AG04450 (cell line): ENCODE measurements at places on chromosomes 1 and 21.

- no peak for DNase-seq
These were observed 1097.8 kb downstream of the TTLL7 start for GRCh38 chr1:82901118-82901517.

DNA sequence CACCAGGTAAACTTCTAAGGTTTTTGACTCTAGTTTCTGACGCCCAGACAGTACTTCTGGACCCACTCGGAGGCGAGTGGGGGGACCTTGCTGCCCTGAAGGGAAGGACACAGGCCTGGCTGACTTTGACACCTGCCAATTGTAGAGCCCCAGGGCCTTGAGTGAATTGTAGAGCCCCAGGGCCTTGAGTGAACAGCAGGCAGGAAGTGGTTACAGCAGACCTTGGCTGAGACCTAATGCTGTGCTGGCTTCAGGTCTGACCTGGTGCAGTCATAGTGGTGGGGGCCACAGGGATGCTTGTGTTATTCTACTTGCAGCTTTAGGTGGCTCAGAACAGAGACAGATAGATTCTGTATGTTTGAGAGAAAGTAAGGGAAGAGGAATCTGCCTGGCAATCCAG, 344.3 kb downstream of the DUSP10 start:
- DNase-seq: no peak

DNA sequence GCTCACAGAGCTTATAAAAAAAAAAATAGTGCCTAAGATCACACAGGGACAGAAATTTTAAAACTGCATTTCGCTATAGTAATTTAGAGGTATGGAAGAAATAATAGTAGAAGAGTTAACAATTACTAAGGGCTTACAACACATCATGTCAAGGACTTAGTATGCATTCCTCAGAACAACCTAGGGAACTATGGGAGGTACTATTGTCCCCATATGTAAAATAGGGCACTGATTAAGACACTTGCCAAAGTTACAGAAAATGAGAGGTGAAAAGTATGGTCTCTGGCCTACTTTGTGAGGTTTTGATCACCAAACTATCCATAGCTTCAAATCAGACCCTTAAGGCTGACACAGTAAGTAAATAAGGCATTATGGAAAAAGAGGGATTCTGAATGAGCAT, 4.7 kb downstream of the FRRS1 start:
- DNase-seq: no peak

- no peak for DNase-seq
These were observed 229.7 kb upstream of the TMEM51 start for GRCh38 chr1:14923727-14924452.

GRCh38 chr1:114715952-114716303, 643 bp downstream of the NRAS start:
- DNase-seq: no peak

DNA sequence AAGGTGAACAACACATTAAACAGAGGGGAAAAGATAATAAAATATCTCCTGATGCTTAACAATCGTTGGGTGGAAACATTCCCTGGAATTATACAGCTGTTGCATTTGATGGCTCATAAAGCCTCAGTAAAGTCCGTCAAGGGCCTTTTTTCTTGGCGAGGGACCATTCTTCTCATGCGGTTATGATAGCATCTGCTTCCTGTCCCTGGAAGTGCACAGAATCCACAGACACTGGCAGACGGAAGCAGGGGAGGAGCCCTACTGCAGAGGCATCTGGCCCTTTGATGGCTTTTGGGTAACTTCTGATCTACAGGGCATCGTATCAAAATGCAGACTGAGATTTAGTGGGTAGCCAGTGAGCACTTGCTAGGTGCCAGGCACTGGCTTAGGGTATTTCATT, 286.9 kb downstream of the KIF26B start:
- no peak for DNase-seq

DNA sequence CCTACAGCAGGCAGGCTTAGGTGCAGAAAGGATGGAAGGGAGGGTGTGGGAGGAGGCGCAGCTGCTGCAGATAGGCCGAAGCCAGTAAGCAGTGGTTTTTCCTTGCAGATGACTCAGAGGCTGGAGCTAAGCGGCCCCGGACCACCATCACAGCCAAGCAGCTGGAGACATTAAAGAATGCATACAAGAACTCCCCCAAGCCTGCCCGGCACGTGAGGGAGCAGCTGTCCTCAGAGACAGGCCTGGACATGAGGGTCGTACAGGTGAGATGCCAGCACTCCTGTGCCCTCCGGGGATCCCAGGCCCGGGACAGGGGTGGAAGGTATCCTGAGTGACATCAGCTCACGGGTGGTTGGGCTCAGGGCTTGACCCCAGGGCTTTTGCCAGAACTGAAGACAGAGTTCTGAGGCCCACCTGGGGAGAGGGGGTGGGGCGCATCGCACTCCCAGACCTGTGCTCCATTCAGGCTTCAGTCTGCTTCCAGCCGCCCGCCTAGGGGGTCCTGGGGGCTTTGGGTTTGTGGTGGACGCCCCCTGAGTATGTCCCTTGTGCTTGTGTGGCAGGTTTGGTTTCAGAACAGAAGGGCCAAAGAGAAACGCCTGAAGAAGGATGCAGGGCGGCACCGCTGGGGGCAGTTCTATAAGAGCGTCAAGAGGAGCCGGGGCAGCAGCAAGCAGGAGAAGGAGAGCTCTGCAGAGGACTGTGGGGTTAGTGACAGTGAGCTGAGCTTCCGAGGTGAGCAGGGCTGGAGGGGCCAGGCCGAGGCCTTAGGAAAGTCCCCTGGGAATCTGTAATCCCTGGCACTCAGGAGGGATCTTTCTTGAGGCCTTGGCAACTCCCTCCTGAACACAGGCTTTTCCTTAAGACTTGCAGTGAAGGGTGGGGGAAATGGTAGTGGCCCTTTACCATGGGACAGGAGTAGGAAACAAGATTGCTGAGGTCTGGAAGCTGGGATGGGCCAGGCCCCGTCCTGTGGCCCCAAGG, 41.5 kb downstream of the LHX4 start:
- peak; percentile 68 for DNase-seq

DNA sequence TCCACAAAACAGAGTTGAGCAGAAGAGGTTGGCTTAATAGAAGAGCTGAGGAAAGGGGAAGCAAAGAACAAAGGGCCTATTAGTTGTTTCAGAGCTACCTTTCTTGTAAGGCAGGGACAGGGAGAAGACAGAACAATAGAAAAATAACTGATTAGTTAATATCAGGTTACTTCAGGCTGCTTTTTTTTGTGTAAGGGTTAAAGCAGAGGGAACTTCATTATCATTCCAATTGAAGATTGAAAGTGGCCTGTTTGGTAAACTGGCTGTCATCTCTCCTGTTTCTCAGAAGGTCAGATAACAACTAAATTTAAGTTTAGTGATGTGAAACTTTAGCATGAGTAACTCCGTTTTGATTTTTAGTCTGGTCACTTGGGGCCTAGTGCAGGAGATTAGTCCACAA, 22.3 kb downstream of the CDC42 start:
- DNase-seq: no peak

DNA sequence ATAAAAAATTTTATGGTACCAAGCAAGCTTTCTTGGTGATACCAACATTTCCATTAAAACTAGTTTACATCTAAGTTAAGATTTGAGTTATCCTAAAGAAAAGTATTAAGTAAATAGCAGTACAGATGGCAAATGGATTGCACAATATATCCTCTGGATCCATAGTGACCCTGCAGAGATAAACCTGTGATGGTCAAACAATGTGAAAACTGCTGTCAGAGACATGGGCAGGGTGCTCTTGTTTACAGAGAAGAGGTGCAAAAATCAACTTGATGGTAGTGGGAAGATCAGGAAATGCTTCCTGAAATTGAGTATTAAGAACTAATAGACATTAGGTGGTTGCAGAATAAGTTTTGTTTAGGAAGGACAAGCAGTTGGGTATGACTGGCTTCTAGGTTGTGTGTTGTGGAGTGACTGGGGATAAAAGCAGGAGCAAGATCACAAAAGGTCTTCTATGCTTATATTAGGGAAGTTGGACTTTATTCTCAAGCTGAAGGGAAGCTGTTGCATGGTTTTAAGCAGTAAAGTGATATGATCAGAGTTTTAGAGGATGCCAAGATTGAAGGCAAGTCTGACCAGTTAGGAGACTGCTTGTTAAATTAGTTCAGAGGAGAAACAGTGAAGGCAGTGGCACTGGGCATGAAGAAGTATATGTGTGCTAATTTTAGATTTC, 9.9 kb downstream of the TTC3 start:
- DNase-seq: no peak

GRCh38 chr1:211581526-211581925, 2.6 kb upstream of the SLC30A1 start:
- DNase-seq: no peak

DNA sequence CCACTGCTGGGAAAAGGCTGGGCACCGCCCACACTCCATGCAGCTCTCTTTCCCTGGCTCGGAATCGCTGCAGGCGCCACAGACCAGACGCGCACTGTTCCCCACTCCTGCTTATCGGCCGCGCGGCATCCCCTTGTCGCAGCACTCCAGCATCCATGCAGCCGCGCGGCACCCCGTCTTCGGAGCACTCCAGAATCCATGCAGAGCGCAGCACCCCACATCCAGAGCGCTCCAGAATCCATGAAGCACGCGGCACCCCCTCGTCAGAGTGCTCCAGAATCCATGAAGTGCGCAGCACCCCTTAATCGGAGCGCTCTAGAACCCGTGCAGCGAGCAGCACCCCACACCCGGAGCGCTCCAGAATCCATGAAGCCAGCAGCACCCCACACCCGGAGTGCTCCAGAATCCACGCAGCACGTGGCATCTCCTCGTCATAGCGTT, 9.5 kb downstream of the TFF3 start:
- DNase-seq: no peak

- no peak for DNase-seq
These were observed 253.5 kb upstream of the CACYBP start for GRCh38 chr1:174746024-174746808.

GRCh38 chr1:6918925-6919511, 133.8 kb downstream of the CAMTA1 start:
- DNase-seq: no peak

- DNase-seq: no peak
These were observed 36.8 kb upstream of the SCAF4 start for GRCh38 chr21:31768710-31769109.

DNA sequence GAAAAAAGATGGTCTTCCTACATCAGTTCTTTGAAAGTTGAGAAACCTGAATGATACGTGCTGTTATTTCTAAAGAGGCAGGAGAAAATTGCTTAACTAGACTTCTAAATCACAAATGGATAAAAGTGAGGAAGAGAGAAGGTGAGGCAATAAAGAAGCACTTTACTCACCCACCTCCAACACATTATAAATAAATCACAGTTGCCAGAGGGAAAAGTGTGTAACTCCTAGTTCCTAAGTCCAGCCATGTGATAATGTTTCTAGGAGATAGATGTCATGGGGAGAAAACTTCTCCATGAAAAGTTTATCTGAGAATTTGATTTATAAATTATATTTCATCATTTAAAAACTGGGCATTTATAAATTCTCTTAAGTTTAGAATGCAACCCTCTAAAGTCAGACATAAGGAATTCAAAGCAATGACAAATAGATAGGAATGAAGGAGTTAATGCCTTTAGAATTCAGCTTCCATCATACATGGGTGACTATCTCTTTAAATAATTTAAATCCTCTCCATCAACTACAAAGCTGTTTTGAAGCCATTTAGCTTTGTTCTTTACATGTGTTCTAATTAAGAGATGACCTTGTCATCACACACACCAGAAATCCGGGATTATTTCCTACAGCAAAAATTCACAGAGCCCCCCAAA, 60.0 kb downstream of the NRIP1 start:
- no peak for DNase-seq

- DNase-seq: no peak
These were observed 42.9 kb downstream of the KCNJ15 start for GRCh38 chr21:38299671-38300070.

DNA sequence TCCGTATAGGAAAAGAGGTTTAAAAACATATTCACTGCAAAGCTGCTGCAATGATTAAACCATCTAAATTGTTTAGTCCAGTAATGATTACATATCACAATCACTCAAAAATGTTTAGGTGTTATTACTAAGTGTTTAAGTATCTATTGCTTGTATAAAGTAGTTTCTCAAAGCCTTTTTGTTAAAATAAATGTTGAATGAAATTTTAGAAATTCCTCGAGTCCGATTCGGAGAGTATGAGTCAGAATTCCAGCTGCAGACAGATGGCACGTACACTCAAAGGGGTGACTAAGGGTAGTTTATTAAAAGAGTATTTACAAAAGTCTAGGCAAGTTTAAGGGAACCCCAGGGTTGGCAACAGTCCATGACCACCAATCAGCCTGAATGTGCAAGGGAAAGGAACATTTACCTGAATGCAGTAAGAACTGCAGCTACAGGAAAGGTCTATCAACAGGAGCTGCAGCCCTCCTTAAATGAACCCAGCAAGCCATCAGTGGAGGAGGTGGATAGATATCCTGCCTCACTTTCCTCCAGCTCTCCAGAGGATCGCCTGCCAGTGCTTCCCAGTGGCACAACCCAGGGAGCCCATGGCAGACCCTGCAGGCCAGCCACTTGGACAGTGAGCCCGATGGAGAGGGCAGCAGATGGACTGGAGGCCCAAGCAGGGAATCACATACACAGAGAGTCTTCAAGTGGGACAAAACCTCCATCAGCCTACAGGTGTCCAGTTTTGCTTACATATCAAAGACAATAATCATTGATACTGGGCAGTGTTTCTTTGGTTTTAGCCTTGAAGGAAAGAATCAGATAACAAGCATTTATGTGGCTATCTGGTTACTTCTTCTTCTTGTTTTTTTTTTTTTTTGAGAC, 92.1 kb upstream of the SLC44A3 start:
- peak; percentile 93 for DNase-seq

- no peak for DNase-seq
These were observed 99.9 kb downstream of the CD247 start for GRCh38 chr1:167418391-167418790.

GRCh38 chr1:40783001-40783905, at the start of gene KCNQ4:
Gene KCNQ4 (plus strand): TSS chr1:40783787. CDS start chr1:40784094, 307 bp downstream.
- no peak for DNase-seq

DNA sequence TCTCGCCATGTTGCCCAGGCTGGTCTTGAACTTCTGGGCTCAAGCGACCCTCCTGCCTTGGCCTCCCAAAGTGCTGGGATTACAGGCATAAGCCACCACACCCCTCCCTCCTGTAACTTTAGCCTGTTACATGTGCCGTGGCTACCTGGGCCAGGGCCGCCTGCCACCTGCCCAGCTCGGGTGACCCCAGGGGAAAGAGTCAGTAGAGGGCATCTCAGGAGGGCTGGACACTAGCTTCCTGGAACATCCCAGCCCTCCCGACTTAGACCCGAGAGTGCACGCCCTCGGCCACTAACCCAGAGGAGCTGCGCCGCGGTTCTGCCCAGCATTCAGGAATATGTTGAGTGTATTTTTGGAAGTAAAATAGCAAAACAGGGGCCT, 40.4 kb upstream of the TMEM52 start:
- no peak for DNase-seq
